Suppressor macrophage treated with lipopolysaccharide for 1 hour (primary cell): ENCODE measurements at places on chromosomes 12 and 14.
A peak's percentile ranks its signal among the peaks of the same experiment; 100 is the strongest.

DNA sequence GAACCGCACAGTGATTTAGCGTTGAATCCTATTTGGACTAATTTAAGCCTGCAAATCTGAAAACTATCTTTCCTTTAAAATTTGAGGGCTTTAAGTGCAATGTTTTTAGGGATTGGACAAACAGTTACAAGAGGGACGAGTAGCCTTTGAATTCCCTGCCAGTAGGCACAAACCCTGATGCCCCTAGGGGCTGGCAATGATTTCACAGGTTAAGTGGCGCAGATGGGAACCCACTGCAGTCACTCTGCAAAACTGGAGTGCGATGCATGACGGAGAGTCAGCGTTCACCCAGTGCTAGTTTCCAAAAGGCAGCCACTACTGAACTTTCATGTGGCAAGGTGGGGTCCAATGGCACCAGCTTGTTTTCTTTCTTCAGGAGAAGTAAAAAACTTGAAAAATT is 99.4 kb upstream of the FRMD6 start:
- DNase-seq = no peak

DNA sequence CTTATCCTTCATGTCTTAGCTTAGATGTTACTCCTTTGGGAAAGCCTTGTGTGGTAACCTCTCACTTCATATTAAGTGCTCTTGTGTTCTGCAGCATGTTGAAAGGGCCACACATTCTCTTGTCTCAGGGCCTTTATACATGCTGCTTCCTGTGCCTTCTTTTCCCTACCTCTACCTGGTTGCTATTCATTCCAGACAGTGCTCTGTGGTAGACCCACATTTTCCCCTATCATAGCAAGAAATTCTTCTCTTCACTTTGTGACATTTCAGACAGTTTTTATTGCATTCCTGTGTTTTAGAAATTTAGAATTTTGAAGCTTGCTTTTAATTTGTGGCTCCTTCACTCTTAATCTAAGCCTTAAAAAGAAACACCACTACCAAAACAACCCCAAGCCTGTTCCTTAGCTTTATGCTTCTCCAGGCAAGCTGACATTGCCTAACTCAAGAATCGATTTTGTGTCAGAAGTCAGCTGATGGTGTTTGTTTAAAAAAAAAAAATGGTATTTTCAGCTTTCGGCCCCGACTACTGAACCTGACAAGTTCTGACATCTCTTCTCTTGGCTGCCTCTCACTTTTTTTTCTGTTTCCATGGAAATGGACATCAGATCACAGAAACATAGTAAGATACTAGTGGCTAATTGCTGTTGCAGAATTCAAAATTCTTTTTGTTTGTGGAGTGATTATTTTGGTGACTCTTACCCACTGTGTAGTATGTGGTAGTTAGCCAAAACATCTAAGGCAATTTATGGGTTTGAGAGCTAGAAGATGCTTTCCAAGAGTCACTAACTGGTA is 156.3 kb downstream of the NUBPL start:
- DNase-seq = no peak

GRCh38 chr12:104056419-104056972 is 6.5 kb upstream of the GLT8D2 start:
- DNase-seq = no peak

DNA sequence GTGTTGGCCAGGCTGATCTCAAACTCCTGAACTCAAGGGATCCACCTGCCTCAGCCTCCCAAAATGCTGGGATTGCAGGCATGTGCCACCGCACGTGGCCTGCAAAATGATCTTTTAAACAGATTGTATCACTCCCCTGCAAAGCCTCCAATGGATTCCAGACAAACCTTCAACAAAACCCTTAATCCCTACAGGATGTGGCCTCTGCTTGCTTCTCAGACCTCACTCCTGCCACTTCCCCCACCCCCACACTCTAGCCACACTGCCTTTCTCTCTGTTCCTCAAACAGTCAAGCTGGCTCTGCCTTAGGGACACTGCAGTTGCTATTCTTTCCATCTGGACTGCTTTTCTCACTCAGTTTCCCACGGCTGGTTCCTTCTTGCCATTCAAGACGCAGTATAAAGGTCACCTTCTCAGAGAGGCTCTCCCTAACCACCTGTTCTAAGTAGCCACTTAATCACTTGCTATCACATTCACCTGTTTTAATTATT is 47.3 kb upstream of the TMED10 start:
- peak; percentile 79 for DNase-seq

DNA sequence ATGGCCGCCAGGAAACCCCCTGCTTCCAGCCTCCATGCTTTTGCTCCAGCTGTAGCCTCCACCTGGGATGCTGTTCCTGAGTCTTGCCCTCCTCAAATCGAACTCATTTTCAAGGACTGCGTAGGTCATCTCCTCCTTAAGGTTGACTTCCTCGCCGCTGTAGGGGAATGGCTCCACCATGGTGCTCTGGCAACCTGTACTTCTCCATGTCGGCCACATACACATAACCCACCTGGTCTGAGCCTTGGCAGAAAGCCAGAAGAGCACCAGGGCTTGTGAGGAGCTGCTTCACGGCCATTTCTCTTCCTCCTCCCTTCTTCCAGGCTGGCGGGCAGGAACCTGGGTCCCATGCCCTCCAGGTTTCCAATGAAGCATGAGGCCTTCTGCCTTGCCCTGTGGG is 36.7 kb upstream of the BEGAIN start:
- no peak for DNase-seq

DNA sequence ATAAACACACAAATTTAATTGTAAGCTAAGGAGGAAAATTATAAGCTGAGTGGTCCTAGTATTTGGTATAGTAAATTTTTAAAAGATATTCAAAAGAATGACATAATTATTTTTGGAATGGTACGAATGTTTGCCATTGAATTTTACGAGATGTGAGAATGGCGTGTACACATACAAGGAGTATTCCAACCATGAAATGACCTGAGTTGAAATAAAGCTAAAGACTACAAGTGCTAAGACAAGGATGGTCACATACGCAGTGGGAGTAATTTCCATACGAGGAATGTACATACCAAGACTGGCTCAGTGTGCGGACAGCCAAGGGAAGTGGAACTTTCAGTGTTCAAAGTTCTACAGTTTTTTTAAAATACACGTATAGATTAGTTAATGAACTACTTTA is 21.1 kb upstream of the ETV6 start:
- DNase-seq = no peak

- DNase-seq = no peak
Measured at GRCh38 chr14:97298331-97298730, 501.1 kb downstream of the VRK1 start.

- DNase-seq = no peak
Measured at GRCh38 chr12:9342614-9343353, 134.6 kb upstream of the PZP start.

GRCh38 chr12:49342914-49343731 is 3.6 kb upstream of the DNAJC22 start:
- DNase-seq = no peak

DNA sequence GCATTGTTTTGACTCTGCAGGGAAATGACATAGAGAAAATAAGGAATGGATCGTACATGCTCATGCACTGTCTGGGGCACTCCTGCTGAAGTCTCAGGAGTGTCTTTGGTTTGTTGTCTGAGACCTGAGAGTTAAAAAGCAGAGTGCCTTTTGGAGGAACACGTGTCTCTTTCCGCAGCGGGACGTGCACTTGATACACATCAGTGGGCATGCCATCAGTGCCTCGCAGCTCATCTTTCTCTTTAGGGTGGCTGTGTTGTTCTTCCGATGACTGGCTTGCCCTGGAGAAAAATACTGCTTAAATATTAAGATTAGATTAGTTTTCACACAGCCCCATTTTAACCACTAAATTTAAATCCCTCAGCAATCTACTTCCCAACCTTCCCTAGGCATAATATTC is 835.9 kb downstream of the DIO2 start:
- no peak for DNase-seq

DNA sequence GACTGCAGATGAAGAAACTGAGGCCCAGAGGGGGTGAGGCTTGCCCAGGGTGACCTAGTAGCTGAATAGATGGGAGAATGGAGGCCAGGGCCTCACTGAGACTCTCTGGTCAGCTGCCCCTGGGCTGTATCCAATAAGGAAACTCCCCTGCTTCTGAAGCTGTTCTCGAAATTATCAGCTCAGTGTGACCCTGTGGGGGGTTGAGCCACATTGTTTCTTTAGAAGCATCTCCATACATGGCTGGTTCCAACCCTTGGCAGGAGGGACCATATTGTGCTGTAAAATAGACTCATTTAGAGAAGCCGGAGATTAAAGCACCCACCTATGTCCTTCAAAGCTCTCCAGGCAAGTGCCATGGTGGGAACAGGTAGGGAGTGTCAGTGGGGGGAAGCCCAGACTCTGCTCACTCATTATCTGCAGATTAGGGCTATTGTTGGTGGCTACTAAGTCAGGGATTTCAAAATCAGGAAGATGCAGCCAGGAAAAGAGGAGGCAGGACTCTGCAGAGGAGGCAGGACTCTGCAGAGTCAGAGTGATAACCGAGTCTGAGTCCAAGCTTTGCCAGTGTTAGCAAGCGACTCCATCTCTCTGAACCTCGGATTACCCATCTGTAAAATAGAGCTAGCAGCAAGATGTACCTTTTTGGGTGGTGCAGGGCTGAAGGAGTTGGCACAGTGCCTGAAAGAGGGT is 3.5 kb downstream of the SERPINA5 start:
- no peak for DNase-seq

GRCh38 chr12:5222011-5222461 is 178.4 kb downstream of the KCNA5 start:
- DNase-seq = no peak

DNA sequence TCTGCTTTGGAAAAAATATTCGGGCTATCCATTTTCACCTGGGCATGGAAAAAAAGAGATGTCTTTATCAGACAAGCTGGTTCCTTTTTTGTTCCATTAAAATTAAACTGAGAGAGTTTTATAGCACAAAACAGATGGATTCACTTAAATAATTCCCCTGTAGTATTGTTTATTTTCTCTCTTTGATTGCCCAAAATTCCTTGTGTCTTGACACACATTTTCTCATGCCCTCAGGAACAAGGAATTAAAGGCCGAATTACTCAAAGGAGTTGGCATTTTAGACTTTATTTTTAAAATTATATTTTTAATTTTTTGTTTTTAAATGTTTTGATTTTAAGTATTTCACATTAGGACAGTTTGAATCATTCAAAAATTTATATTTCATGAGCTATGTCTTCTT is 69.6 kb upstream of the SLCO1C1 start:
- DNase-seq = no peak

GRCh38 chr12:2689879-2690278 is 104.9 kb upstream of the FKBP4 start:
- DNase-seq = no peak

- DNase-seq = peak; percentile 89
Measured at GRCh38 chr12:118060301-118061010, 523 bp downstream of the WSB2 start.

GRCh38 chr14:92568621-92569479 is 55.3 kb downstream of the RIN3 start:
- no peak for DNase-seq

DNA sequence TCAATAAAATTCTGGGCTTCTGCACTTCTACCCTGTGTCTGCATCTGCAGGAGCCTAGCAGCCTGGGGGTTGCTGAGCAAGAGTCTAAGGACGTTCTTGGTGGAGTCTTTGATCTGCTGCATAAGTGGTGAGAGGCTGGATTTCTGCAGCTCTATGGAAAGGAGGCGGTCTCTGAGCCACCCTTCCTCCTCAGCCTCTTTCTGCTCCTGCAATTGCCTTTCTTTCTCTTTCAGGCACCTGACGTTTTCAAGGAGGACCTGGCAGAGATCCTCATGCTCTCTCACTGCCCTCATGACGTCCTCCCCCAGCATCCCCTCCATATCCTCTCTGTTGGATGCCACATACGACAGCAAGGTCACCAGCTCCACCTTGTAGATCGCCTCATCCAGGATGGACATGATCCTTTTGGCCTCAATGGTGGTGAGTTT is 13.6 kb upstream of the TPCN1 start:
- no peak for DNase-seq

GRCh38 chr12:103169-103981 is 36.8 kb downstream of the IQSEC3 start:
- DNase-seq = no peak

DNA sequence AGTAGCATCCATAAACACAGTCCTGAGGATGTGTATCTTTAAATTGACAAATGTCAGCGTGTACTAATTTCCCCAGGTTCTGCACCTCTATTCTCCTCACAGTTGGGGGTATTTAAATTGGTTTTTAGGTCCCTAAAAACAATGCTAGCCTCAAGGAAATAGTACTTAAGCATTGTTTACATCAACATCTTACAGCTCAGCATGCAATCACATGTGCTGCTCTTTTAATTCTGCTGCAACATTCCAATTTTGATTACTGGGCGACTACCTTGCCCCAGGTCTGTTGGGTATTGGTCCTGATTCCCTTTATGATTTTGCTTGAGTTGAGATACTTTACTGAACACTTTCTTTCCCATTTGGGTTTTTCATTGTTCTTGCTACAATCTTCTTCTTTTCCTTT is 616.6 kb downstream of the CCER1 start:
- no peak for DNase-seq

DNA sequence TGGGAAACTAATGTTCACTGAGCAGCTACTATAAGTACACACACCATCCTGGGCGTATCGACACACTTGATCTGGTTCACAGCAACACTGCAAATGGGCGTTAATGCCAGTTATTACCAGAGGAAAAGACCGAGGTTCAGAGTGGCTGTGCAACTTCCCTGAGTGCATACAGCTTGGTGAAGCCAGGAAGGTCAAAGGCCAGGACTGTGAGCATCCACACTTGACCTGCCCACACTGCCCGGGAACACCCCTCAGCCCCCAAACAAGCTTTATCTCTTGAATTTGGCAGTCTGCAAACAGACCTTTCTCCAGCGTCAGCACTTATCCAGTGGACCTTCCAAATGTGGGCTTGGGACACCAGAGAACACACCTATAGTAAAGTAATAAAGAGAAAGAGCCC is 312.6 kb downstream of the BCL11B start:
- no peak for DNase-seq

- DNase-seq = peak; percentile 48
Measured at GRCh38 chr12:12726555-12727093, 9.5 kb downstream of the CDKN1B start.

DNA sequence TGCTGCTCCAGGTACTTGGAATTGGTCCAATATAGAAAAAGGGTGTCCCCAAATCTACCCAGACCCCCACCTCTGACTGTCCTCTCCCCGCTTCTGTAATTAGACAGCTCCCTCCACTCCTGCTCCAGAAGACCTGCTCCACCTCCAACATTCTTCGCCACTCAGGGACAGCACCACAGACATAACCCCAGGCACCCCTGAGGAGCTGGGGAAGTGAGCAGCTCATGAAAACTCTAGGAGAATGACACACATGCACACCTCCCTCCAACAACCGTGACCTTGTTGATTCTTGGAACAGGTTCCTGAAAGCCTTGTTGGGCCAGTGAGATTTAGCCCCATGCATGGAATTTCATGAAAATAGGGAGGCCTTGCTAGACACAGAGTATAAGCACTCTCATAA is 8.2 kb downstream of the KRT4 start:
- DNase-seq = no peak

GRCh38 chr14:28482251-28483040 is 284.1 kb upstream of the FOXG1 start:
- DNase-seq = no peak

GRCh38 chr12:90695415-90695814 is 259.6 kb downstream of the CCER1 start:
- no peak for DNase-seq

- DNase-seq = no peak
Measured at GRCh38 chr12:113165521-113166450, 16.3 kb downstream of the CFAP73 start.

- DNase-seq = no peak
Measured at GRCh38 chr12:6974180-6974579, 3.5 kb downstream of the EMG1 start.

GRCh38 chr12:6899427-6899826 is 5.2 kb upstream of the LRRC23 start:
- DNase-seq = peak; percentile 52

GRCh38 chr12:34397591-34398365 is 375.5 kb downstream of the ALG10 start:
- DNase-seq = no peak
